ENCODE measurements at places on chromosomes 11 and 22.

DNA sequence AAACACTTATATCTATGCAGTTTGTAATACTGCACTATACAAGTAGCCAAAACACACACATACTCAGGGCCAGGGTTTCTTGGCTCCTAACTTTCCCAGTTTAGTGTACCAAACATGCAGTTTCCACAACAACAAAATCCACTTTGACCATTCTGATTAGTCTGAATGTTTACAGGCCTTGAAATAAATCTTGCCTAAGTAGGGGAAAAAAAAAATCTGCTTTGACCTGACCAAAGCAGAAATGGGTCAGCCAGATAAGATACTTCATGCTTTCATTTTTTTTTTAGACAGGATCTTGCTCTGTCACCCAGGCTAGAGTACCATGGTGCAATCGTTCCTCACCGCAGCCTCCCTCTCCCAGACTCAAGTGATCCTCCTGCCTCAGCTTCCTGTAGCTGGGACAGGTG lies 10.1 kb downstream of the PRR14L start:
- no peak for DNase-seq

GRCh38 chr22:32661737-32662586 lies 139.5 kb upstream of the TIMP3 start:
- DNase-seq = no peak

GRCh38 chr11:113934761-113935160 lies 30.2 kb downstream of the HTR3B start:
- no peak for DNase-seq

DNA sequence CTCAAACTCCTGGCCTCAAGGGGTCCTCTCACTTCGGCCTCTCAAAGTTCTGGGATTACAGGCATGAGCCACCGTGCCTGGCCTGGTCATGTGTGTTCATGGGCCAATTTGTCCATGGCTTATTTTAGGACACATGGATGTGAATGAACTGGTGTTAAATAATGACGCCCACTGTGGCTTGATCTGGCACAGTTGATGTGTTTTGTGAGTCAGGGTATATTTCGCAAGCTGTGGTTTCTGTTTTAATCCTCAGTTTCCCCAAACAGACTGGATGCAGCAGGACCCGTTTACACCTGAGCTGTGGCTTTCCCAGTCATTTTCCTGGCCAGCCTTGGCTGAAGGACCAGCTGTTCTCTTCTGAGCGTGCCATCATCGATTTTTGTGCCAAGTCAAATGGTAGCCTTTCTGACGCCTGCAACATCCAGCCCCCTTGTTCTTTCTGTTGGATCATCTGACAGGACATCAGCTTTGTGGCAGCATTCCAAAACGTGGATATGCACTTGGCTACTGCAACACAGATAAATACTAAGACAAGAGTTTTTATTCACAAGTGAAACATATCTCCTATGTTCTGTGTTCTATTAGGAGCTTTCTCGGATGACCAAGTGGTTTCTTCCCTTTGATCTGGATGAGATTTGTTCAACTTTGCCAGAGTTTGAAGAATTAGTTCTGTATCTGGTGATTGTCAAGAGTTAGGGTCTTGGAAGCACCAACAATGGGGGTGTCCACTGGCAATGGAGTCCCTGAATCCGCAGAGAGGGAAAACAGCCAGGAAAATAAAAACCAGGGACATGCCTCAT lies 40.0 kb upstream of the SEPTIN5 start:
- no peak for DNase-seq

- no peak for DNase-seq
Measured at GRCh38 chr11:102241026-102241425, 76.3 kb upstream of the BIRC3 start.

DNA sequence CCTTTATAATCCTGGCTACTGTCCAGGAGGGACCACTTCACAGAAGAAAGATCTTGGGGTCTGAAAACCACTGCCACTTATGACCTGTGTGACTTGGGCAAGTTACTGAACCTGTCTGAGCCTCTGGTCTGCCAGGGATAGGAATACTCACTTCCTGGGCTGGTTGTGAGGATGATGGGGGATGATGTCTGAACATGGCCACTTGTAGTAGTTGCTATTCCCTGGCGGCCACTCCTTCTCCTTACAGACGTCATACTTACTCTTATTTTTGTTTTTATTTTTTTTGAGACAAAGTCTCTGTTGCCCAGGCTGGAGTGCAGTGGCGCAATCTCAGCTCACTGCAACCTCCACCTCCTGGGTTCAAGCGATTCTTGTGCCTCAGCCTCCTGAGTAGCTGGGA lies 26.1 kb downstream of the CD82 start:
- no peak for DNase-seq

DNA sequence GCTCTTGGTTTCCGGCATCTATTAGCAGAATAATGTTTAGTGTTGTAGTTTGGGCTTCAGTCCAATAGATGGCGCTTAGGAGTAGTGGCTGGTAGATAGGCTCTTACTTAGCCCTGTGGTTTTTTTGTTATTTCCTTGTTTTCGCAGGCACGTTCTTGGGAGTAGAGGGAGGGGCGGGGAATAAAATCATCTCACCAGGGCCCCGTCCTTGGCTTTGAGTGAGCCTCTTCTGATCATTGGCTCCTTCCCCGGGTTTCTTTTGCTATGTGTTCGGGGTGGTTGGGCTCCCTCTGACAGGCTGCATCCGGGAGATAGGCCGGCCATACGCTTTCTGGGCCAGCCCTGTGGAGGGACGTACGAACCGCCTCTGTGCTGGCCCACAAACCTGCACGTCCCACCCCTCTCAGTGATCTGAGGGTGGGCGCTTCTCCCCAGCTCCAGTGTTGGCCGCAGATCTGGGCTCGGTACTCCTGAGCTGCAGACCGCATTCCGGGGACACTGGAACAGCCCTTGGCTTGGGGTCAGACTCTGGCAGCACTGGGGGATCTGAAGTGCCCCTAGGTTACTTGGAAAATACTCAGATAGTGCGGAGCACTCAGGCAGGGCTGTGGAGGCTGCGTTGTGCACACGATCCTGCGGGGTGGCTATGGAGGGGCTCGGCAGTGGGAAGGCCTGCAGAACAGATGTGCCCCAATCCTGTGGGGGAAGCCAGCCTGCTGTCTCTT lies 217.0 kb downstream of the DYNC2H1 start:
- DNase-seq = peak; percentile 8

Measured in CD4-positive, alpha-beta T cell treated with Interleukin-6 for 4 hours (primary cell).